ENCODE measurements at places on chromosomes 4 and X.

GRCh38 chr4:88143504-88143903 lies 14.9 kb downstream of the ABCG2 start:
- no peak for DNase-seq

DNA sequence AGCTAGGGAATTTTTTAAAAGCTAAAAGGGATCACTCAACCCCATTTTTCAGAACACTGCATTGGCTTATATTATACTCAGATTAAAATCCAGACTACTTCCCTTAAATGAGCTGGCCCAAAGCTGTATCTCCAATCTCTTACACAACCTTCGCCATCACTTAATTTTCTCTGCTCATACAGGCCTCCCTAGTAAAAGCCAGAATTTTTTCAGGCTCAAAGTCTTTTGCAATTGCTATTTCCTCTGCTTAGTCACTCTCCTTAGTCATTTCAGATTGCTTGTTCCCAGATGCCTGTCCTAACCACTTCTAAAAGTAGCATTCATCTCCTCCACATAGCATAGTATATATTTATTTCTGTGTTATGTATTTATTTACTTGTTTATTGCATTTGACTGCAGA lies 1587.9 kb upstream of the ADGRL3 start:
- DNase-seq, result no peak

DNA sequence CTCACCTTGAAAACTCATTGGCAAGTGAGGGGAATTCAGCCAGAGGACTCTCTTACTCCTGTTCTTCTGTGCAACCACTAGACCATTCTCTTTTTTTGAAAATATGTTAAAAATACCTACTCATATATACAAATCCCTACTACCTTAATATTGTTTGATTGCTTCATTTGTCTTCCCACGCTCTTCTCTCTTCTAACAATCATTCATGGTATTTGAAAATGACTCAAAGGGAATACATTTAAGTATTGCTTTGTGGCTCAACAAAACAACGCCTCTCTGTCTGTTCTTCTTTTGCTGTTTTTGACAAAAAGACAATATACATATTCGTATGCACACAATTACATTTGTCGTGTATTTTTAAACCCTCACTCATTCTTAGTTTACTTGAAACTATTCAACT lies 589.4 kb downstream of the ANKRD50 start:
- no peak for DNase-seq

- no peak for DNase-seq
Measured at GRCh38 chr4:138267835-138268234, 25.7 kb upstream of the SLC7A11 start.

GRCh38 chr4:62285026-62285425 lies 1084.9 kb downstream of the ADGRL3 start:
- DNase-seq, result no peak

Data from prostate gland (tissue), 2 donors.